Sigmoid colon (tissue), 7 donors: ENCODE measurements at places on chromosomes 4 and X. TPM values are rescaled to one million over a fixed set of nuclear protein-coding genes. Genes with fewer than 3 reads are reported as not detected.

DNA sequence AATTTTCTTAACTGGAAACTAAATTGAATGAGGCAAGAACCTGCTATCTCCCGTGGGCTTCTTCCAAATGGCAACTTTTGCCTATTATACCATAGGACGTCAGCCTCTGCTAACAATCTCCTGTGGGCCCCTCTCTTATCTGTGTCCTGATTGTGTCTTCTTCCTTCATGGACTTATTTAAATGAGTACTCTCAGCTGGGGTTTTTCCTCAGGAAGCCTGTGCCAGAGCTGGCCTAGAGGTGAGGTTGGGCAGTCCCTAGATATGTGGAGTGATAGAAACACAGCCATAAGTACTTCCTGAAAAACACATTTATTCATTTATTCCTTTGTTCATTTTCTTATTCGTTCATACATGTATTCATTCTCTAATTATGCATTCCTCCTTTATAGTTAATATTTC lies 712.5 kb upstream of the SLIT2 start:
- no peak for DNase-seq

BRS3 gene
- not detected for polyA plus RNA-seq

NUP54 gene
- 16.6 TPM for polyA plus RNA-seq

- DNase-seq, result no peak
These were observed 103.4 kb downstream of the SLC7A11 start for GRCh38 chr4:138138774-138139173.

FDCSP gene
- polyA plus RNA-seq, result not detected

- DNase-seq, result no peak
These were observed 45.5 kb downstream of the SRPX start for GRCh38 chrX:38175139-38175538.

NCAPG gene
- 8.2 TPM for polyA plus RNA-seq

CYLC1 gene
- polyA plus RNA-seq, result not detected

ASB5 gene
- 1.8 TPM for polyA plus RNA-seq

- no peak for DNase-seq
These were observed 637.9 kb downstream of the FAT4 start for GRCh38 chr4:125952631-125953030.

DNA sequence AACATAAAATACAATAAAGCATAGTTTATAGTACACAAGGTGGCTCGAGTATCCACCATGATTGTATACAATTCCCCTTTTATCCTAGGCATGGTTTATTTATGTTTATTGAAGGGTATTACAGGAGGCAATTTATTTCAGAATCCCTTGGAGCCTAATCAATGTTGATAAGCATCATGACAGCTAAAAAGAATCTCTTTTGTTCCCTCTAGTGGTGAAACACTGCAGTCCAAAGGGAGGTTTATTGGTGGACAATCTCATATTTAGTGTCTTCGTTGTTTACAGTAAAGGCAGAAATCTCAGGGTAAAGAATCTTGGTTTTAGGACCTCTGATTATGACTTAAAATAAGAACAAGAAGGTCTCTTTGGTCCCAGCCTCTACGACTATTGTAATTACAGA lies 1712.5 kb downstream of the C4orf33 start:
- no peak for DNase-seq

DNA sequence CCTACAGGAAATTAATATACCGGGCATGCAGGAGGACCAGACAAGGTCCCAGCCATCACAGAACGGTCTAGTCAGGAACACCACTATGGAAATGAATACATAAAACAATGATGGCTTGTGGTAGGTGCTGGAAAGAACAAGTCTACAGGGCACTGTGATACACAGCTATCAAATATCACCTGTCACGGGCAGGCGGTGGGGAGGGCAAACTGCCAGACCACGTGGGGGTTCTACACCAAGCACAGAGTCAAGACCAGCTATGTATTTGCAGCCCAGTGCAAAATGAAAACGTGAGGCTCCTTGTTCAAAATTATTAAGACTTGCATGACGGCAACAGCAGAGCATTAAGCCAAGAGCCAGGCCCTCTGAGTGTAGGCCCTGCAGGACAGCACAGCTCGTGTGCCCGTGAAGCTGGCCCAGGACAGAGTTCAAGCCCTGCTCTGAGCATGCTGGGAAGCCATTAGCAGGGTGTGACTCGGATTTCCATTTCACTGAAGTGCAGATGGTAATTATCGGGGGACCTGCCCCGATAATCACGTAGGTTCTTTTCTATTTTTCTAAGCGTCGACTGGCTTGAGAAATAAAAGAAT lies 83.6 kb downstream of the JAKMIP1 start:
- no peak for DNase-seq

DNA sequence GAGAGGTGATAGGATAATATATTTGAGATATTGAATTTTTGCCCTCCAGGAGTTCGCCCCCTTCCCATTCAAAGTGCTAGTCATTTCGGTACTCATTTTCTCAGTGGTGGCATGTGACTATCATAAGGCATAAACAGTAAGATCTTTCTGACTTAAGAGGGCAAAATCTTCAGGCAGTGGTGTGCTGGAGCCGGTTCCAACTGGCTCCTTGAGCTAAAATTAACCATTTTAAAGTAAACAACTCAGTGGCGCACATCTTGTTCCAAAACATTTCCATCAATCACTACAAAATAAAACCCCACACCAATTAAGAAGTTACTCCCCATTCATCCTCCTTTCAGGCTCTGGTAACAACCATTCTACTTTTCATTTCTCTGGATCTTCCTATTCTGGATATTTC lies 43.3 kb downstream of the LUZP4 start:
- no peak for DNase-seq

DNA sequence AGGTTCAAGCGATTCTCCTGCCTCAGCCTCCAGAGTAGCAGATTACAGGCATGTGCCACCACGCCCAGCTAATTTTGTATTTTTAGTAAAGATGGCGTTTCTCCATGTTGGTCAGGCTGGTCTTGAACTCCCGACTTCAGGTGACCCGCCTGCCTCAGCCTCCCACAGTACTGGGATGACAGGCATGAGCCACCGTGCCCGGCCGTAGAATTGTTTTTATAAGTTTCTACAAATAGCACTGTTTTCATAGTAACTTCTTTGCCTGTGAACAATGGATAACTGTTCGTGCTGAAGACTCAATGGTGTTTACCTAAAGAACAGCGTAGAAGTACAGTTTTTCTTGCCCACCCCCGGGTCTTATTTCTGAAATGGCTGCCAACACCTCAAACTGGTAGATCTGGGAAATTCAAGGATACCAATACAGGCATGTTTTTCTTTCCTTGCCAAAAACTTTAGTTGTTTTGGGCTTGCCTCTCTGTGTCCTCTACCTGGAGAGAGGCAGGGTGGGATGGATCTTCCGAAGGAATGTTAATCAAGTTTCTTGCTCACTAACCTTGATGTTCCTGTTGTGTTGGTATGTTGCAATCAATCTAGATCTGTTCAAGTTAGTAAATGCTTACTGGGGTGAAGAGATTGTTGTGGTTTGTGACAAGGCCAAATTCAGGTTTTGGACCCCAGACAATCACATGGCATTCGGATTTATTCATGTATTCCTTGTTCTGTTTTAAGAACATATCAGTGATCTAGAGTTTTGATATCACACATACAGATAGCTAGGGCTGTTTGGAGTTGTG lies 2.8 kb upstream of the RUFY3 start:
- DNase-seq, result no peak

GRCh38 chr4:73828956-73829355 lies 7.5 kb upstream of the CXCL6 start:
- DNase-seq, result no peak

GRCh38 chr4:3310301-3311094 lies 17.7 kb downstream of the RGS12 start:
- no peak for DNase-seq

DNA sequence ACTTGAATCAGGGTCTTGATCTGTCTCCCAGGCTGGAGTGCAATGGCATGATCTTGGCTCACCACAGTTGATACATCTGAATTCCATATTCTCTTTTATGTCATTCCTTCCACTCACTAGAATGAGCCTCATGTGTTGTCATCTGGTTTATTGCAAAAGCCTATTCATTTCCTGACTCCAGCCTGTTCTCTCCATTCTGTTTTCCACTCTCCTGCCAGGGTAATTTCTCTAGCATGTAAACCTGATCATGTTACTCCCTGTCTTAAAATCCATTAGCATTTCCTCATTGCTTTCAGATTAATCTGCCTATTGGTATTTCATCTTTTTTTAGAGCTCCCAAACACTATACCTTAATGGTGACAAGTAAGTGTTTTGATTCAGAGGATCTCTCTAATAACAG lies 4.3 kb upstream of the DDX60L start:
- DNase-seq, result no peak

IKBKG gene
- 17.8 TPM for polyA plus RNA-seq

PLP1 gene
- polyA plus RNA-seq, result 1.6 TPM

BST1 gene
- 4.8 TPM for polyA plus RNA-seq

GRCh38 chr4:109847896-109848442 lies at the start of gene LRIT3:
Gene LRIT3, plus strand, starts transcription at chr4:109848107. Its CDS starts 95 bp downstream, at chr4:109848202.
- no peak for DNase-seq

SNCA gene
- 3.5 TPM for polyA plus RNA-seq

DNA sequence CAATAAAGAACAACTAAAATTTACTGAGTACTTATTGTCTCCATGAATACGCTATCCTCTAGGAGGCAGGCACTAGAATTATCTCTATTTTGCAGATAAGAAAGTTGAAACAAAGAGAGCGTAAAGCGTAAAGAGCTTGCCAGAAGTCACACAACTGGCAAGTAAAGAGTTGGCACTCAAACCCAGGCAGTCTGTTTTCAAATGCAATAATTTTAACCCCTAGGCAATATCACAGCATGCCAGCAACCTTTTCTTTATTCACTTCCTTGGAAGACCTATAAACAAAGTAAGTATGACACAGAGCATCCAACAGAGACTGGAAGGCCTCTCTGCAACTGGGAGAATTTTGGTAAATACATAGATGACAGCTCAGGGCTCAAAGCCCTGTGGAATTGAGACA lies 23.2 kb upstream of the AMELX start:
- no peak for DNase-seq

ADH1A gene
- polyA plus RNA-seq, result not detected

GRCh38 chr4:40292313-40292759 lies 42.8 kb upstream of the CHRNA9 start:
- DNase-seq, result no peak

INPP4B gene
- 4.8 TPM for polyA plus RNA-seq

DNA sequence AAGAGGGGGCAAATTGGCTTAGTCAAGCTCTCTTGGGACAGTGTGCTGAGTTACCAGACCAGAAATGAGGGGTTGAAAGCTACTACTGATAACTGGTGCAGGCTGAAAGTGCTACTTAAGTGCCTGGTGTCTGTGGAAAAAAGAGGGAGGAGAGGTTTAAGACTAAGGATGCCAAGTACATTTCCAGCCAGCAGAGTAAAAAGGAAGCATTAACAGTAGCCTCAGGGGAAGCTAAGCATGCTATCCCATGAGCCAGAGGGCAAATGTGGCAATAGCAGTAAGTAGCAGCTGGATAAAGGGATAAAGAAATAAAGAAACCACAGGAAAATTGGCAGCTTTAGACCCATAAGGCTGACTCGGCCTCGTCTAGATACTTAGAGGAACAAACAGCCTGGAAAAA lies 196.3 kb upstream of the MAB21L2 start:
- no peak for DNase-seq

DNA sequence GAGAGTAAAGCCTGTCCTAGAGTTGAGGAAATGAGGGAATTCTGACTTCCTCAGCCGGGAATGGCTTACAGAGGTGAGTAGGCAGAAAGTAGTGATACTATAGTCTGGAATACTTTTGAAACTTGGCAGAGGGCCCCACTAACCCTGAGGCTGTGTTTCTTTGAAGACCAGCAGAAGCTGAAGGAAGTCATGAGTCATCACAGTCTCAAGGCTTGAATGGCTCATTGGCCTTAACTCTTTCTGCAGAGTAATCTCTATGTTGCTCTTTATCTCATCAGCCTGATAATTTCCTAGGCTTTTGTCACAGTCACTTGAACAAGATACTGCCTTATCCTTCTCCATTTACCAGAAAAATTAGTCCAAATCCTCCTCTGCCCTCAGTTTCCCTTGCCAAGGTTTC lies 80.8 kb downstream of the ANKRD50 start:
- no peak for DNase-seq

NPY5R gene
- polyA plus RNA-seq, result not detected

C4orf51 gene
- not detected for polyA plus RNA-seq

GPRASP1 gene
- 5.0 TPM for polyA plus RNA-seq

- DNase-seq, result no peak
These were observed 64.8 kb downstream of the GLRA3 start for GRCh38 chr4:174764105-174764729.

GRCh38 chrX:110044346-110045249 lies 41.7 kb downstream of the TMEM164 start:
- DNase-seq, result no peak

DNA sequence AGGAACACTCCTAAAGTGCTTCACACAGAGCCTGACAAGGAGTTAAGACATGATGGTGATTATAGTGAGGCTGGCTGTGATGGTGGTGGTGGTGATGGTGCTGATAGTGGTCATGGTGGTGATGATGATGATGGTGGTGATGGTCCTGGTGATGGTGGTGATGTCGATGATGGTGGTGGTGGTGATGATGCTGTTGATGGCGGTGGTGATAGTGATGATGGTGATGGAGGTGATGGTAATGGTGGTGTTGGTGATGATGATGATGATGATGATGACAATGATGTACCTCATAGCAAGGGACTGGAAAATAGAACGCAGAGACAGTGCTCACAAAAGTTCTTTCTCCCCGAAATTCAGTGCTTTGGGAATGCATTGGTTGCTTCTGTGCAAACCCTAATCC lies 34.3 kb upstream of the PSAPL1 start:
- no peak for DNase-seq

- DNase-seq, result no peak
These were observed 221.8 kb upstream of the KCNIP4 start for GRCh38 chr4:22170353-22170752.

MAGEA1 gene
- not detected for polyA plus RNA-seq

ASB9 gene
- 1.2 TPM for polyA plus RNA-seq

- no peak for DNase-seq
These were observed 200.4 kb downstream of the CAMK2D start for GRCh38 chr4:113561092-113561491.

GRCh38 chr4:121220698-121221097 lies 56.6 kb upstream of the TNIP3 start:
- DNase-seq, result no peak

GRCh38 chr4:163157157-163157556 lies 9.5 kb downstream of the NAF1 start:
- DNase-seq, result no peak

DNA sequence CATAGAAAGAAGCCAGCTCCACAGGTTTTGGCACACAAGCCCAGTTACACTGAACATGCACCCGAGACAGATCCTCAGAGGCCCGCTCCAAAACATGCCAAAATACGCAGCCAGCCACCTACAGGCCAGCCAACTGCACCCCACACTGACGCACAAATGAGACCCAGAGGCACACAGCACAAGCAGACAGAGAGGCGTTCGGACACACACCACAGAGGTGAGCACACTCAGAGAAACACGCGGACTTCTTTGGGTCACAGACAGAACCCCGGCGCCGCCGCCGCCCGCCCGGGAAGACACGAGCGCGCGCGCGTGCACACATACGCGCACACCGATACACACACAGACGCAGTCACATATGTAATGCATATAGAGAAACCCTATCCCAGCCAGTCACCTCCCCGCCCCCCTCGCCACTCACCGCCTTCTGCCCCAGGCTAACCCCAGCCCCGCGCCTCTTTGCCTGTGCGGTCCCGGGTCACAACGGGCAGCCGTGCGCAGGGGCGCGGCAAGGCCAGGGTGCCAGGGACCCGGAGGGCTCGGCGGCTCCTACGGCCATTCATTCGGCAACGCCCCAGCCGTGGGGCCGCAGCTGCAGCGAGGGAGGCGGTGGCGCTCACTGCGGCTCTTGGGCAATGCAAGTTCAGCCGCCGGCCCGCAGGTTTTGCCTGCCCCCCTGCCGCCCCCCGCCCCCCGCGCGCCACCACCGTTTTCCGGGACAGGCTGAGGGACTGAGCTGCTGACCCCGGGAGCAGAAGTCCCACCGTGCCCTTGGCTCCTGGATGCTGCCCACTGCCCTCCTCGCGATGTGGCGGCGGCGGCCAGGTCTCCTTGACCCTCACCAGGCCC lies 553 bp downstream of the SEPTIN6 start:
- peak; percentile 82 for DNase-seq

SLC2A9 gene
- 4.8 TPM for polyA plus RNA-seq
